KG1 (cell line): ENCODE measurements at places on chromosomes 7 and 10.

DNA sequence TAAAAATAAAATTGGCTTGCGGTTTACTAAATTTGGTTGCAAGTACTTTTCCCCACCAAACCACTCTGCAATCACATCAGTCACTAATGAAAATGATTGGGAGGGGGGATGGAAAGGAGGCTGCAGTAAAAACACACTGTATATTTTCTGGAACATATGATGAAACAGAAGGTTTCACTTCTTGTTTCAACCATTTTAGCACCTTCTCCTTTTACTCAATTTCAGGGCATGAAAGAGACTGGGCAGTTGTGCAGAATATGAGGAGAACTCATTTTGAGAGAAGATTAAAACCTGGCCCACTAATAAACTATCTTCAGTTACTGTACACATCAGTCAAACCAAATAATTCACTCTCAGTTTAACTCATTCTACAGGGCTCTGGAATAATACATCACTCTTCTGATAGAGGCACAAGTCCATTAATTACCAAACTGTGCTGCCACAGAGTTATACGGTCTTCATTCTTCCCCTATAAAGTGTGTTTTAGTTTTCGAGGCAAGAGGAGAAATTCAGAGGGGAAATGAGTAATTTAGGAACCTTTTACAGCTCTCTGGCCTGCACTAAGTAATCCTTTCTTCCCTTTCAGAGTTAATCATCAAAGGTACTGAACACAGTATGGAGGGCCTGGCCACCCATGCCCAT lies 25.5 kb downstream of the JAZF1 start:
- no peak for DNase-seq

- no peak for DNase-seq
Observed at GRCh38 chr7:82275342-82275741, 168.2 kb downstream of the CACNA2D1 start.

- no peak for DNase-seq
Observed at GRCh38 chr7:127525866-127526480, 59.4 kb downstream of the GCC1 start.

DNA sequence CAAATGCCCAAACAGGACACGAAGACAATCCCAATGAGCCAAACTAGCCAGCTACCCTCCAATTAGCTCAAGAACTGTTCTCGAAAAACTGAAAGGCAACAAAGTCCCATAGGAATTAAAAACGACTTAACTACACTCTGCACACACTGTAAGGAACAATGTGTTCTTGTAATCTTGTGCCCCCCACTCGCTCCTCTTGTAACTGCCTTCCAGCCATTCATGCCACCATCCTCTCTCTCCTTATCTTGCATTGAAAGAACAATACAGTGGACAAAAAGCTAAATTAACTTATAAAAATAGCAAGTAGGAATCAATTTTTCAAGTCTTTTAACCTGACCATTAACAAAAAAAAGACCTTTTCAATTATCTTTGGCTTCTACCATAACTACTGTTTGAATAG lies 2.9 kb downstream of the CYTH3 start:
- DNase-seq, result no peak

DNA sequence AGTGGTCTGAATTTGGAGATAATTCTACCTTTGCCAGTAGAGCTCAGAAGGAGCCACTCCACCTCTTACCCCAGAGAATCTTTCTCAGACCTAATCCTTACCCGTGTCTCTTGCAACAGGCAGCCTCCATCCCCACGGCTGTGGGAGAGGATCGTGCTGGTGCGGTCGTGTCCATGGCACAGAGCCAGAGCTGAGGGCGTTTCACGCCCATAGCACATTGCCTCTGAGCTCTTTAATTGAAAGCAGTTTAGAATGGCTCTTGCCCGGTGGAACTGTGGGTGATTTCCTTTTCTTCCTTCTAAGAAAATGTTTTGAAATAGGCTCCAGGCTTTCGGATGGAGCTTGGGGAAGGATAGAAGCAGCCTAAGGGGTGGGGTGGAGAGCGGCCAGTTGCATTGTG lies 41.5 kb downstream of the PRF1 start:
- DNase-seq, result no peak

DNA sequence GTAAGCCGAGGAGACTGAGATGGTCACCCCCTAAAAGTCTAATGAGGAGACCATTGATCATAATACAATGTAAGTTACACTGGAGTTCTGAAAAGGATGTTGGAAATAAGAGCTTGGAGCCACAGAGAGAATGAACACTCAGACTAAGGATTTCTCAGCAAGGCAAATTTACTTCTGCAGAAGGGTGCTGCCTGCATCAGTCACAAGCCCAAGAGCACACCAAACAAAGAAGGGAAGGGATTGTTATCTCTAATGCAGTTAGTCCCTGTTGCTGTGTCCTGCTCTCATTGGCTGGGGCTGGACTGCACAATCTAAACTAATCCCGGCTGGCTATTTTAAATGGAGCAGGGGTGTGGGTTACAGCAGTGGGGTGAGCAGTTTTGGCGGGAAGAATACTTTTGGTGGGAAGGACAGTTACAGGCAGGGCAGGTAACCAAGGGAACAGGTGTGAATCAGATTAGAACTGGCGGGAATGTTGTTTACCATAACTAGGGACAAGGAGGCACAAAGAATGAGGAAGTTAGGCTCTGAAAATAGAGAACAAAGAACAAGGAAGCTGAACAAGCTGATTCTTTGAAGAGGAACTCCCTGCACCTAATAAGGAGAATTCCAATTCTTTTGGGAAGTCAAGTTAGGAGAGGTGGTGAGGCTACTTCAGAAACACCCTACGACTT lies 30.3 kb upstream of the TRIM24 start:
- no peak for DNase-seq

GRCh38 chr10:113991091-113991860 lies 52.4 kb upstream of the ADRB1 start:
- DNase-seq, result no peak

GRCh38 chr10:72370201-72370722 lies 15.5 kb upstream of the DNAJB12 start:
- no peak for DNase-seq

DNA sequence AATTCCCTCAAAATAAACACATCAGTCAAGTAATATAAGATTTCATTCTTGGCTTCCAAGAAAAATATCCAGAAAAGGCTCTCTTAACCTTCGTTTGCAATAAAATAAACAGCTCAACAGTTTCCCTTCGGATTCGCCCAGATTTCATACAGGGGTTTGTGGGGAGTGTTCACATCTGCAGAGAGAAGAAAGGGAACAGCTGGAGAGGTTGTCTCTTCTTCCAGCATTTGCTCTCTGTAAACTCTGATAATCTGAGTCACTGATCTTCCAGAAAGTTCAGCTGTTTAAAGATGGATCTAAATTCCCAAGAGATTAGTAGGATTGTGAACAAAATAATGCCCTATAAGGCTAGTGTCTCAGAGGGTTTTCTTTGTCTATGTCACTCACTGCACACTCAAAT lies 277.9 kb downstream of the HPSE2 start:
- DNase-seq, result no peak

GRCh38 chr10:74867351-74867750 lies 41.0 kb downstream of the KAT6B start:
- no peak for DNase-seq

DNA sequence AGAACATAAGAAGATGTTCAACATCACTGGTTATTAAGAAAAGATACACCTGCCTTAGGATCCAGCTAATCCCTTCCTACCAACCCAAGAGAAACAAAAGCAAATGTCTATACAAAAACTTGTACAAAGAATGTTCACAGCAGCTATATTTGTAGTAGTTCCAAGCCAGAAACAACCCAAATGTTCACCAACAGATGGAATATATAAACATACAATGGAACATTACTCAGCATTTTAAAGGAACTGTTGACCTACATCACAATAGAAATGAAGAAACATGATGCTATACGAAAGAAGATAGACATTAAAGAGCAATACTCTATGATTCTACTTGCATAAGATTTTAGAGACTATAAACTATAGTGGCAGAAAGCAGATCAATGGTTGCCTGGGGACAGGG lies 149.4 kb downstream of the ZNF438 start:
- DNase-seq, result no peak

- DNase-seq, result no peak
Observed at GRCh38 chr7:151810441-151811232, 66.3 kb downstream of the PRKAG2 start.

DNA sequence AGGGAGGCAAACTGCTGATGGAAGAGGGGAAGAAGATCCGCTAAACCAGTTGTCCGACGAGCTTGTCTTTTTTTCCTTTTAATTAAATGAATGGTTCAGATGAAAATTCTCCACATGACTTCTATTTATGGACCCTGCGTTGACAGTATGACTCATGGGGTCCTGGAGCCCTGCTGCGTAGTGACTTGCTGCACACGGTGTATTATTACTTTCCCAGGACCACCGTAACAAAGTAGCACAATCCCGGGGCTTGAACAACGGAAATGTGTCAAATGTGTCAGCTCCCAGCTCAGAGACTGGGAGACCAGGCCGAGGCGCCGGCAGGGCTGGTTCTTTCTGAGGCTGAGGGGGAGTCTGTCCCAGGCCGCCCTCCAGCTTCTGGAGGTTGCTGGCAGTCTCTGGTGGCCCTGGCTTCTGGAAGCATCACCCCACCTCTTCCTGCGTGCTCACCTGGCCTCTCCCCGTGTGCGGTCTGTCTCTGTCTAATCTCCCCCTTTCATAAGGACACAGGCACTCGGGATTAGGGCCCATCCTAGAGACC lies 33.8 kb upstream of the MNX1 start:
- DNase-seq, result no peak

DNA sequence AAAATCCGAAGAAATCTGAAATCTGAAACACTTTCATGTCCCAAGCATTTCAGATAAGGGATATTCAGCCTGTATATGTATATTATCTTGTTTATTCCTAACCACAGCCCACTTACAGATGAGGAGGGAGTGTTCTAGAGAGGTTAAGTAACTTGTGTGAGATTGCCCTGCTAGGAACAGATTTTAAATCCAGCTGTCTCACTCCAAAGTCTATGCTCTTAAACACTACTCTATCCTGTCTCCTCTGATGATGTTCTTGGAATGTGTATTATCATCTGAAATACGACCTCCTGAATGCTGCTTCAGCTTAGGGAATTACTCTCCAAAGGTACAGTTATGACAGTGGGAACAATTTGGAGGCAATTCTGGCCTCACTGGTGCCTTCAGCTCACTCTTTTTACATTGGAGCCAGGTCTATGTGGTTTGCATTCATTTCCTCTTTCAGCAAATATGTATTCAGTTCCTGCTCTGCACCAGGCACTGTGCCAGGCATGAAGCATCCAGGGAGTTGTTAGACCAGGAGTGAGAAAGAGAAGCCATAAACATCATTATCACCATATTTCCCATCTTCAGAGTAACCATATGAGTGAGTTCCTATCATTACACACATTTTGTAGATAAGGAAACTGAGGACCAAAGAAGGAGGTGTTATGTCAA lies 70.2 kb downstream of the NOC3L start:
- peak; percentile 7 for DNase-seq

DNA sequence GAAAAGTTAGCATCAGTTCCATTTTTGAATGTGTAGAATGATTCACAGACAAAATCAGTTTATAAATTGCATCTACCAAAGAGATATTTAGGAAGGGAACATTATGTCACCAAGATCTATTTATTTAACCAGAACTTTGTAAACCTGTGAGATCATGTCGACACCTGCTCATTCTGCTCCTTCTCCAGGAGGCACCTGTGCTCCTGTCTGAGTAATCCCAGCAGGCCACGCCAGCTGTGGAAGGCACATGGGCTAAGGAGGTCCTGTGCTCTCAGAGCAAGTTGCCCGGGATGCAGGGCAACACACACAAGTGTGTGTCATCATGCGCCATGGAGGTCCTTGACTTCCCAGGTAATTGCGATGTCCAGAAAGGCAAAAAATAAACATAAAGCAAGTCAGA lies 45.5 kb upstream of the ADARB2 start:
- no peak for DNase-seq

GRCh38 chr10:70186571-70186970 lies 16.3 kb upstream of the SAR1A start:
- DNase-seq, result no peak

- DNase-seq, result no peak
Observed at GRCh38 chr7:100600730-100601038, 1.5 kb upstream of the PCOLCE start.

- DNase-seq, result peak; percentile 7
Observed at GRCh38 chr10:75399461-75400162, 2.0 kb downstream of the ZNF503 start.

GRCh38 chr7:116588641-116589594 lies 64.1 kb downstream of the CAV1 start:
- peak; percentile 52 for DNase-seq

- DNase-seq, result no peak
Observed at GRCh38 chr10:122157451-122157850, 113.6 kb upstream of the BTBD16 start.

DNA sequence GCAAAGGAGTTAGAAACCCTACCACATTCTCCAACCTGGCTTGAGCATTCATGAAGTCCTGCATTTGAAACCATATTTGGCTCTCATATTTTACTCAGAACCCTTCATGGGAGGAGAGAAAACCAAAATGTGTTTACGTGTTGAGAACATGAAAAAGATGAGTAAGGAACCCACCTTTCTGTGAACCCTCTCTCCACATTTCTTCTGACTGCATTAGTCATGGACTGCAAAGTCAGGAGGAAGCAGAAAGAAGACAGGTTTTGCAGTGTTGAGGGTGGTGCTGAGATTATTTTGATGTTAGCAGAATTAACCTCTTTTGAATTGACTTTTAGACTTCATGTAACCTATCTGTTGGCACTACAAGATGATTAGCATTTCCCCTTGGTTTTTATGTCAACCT lies 4.9 kb downstream of the IFIT1B start:
- no peak for DNase-seq

DNA sequence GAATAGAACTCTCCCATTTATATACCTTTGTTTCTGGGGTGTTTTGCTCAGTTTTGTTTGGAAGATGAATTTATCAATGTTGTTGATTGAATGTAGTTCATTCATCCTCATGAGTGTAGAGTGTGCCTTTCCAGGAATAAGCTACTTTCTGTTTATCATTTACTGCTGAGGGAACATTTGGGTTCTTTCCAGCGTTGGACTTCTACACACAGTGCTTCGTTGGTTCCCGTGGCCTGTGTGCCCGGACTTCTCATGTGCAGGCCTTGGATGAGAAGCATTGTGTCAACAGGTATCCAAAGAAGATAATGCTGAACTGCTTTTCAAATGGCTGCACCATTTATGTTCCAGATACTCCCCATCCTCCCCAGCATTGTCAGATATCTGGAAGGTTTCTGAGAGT lies 107.6 kb upstream of the TNS3 start:
- DNase-seq, result no peak

- no peak for DNase-seq
Observed at GRCh38 chr7:763762-764161, 36.7 kb upstream of the PRKAR1B start.

- no peak for DNase-seq
Observed at GRCh38 chr10:92604841-92605240, 11.9 kb downstream of the KIF11 start.
